ENCODE measurements at places on chromosomes 4 and X. TPM values are rescaled to one million over a fixed set of nuclear protein-coding genes. Genes with fewer than 3 reads are reported as not detected.

Gene ADGRA3
- 17.4 TPM for total RNA-seq

Gene MXRA5
- total RNA-seq = not detected

Gene VCX3A
- not detected for total RNA-seq

Gene TMEM35A
- total RNA-seq = not detected

Gene NEIL3
- 9.5 TPM for total RNA-seq

Gene ZNF41
- total RNA-seq = 4.3 TPM

Gene DDX60
- 2.8 TPM for total RNA-seq

Gene TSPAN6
- total RNA-seq = 41.9 TPM

Gene SRPX
- 8.7 TPM for total RNA-seq

Gene SLC10A4
- total RNA-seq = 7.5 TPM

Gene IL1RAPL1
- not detected for total RNA-seq

Gene VCX3B
- not detected for total RNA-seq

Gene POLR2B
- total RNA-seq = 67.0 TPM

Data from A549 treated with Mapracorat at 1 μM for 4 hours (cell line).